ENCODE measurements at places on chromosomes 16 and 17. TPM values are rescaled to one million over a fixed set of nuclear protein-coding genes. Genes with fewer than 3 reads are reported as not detected.

EPX gene
- not detected for total RNA-seq

YWHAE gene
- 127 TPM for total RNA-seq

RCVRN gene
- 0.93 TPM for total RNA-seq

NPB gene
- 0.57 TPM for total RNA-seq

IRX3 gene
- total RNA-seq, result 3.2 TPM

DHRS7C gene
- total RNA-seq, result not detected

OR1A1 gene
- not detected for total RNA-seq

DNA sequence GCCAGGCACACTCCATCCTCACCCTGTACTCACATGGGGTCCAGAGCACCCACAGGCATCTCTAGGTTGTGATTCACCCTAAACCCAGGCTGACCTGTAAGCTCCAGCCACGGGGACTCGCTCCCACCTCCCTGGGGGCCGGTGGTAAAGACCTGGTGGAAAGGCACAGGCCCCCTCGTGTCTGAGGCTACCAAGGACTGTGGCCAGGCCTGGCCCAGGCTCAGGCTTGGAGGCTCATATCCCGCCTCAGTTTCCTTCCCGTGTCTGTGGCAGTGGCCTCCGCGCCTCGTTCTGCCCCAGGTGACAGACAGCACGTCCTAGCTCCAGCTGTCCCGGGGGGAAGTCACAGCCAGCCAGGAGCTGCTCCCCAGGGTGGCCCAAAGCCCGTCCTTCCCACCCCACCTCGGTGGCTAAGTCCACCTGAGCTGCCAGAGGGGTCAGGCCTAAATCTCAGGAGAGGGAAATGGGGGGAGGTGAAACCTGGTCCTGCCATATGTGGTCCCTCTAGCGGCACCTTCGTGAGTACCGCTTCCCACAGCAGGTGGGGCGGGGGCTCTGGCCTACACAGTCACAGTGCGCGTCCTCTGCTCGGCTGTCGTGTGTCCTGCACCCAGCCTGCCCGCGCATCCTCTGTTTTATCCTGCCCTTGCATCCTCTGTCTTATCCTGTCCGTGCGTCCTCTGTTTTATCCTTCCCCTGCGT is 12.6 kb downstream of the CDH15 start:
- H3K27ac ChIP-seq, result no peak overlapping the region
- H3K36me3 ChIP-seq, result no peaks in the 10 kb centered on the region
- no peaks in the 10 kb centered on the region for H3K27me3 ChIP-seq
- peaks cover 6% of the 10 kb centered on the region for H3K4me1 ChIP-seq

- H3K27me3 ChIP-seq, result no peaks in the 10 kb centered on the region
- no peaks in the 10 kb centered on the region for H3K4me1 ChIP-seq
- H3K27ac ChIP-seq, result no peak overlapping the region
- no peaks in the 10 kb centered on the region for H3K36me3 ChIP-seq
- no peak for DNase-seq
- no peak overlapping the region for H3K4me3 ChIP-seq
Measured at GRCh38 chr17:37693328-37693727, 50.1 kb upstream of the DDX52 start.

- H3K4me1 ChIP-seq, result no peaks in the 10 kb centered on the region
- no peaks in the 10 kb centered on the region for H3K36me3 ChIP-seq
- no peaks in the 10 kb centered on the region for H3K27me3 ChIP-seq
- no peak overlapping the region for H3K4me3 ChIP-seq
Measured at GRCh38 chr16:86697715-86698114, 119.4 kb downstream of the FOXL1 start.

- no peak for DNase-seq
- H3K36me3 ChIP-seq, result no peaks in the 10 kb centered on the region
- no peaks in the 10 kb centered on the region for H3K27me3 ChIP-seq
- no peaks in the 10 kb centered on the region for H3K4me1 ChIP-seq
- no peak overlapping the region for H3K27ac ChIP-seq
- no peak overlapping the region for H3K4me3 ChIP-seq
Measured at GRCh38 chr16:50183316-50183715, 30.2 kb downstream of the TENT4B start.

GRCh38 chr17:63838631-63839171 is 3.8 kb downstream of the SMARCD2 start:
- peaks cover 40% of the 10 kb centered on the region for H3K4me1 ChIP-seq
- H3K4me3 ChIP-seq, result peak overlapping the region; percentile 22
- H3K27ac ChIP-seq, result peak overlapping the region; percentile 59
- no peak for DNase-seq
- no peaks in the 10 kb centered on the region for H3K36me3 ChIP-seq

- DNase-seq, result peak; percentile 44
- H3K27ac ChIP-seq, result peak overlapping the region; percentile 65
- H3K27me3 ChIP-seq, result no peaks in the 10 kb centered on the region
- no peak overlapping the region for H3K4me3 ChIP-seq
- peaks cover 23% of the 10 kb centered on the region for H3K36me3 ChIP-seq
Measured at GRCh38 chr17:28953444-28954118, 2.3 kb upstream of the PHF12 start.

- no peaks in the 10 kb centered on the region for H3K4me1 ChIP-seq
- no peak for DNase-seq
- H3K36me3 ChIP-seq, result no peaks in the 10 kb centered on the region
- no peak overlapping the region for H3K27ac ChIP-seq
- no peak overlapping the region for H3K4me3 ChIP-seq
- no peaks in the 10 kb centered on the region for H3K27me3 ChIP-seq
Measured at GRCh38 chr17:69473841-69474831, 59.6 kb downstream of the MAP2K6 start.

GRCh38 chr17:73172252-73172651 is 7.4 kb downstream of the SSTR2 start:
- H3K27ac ChIP-seq, result no peak overlapping the region
- no peaks in the 10 kb centered on the region for H3K4me1 ChIP-seq
- H3K36me3 ChIP-seq, result no peaks in the 10 kb centered on the region
- H3K4me3 ChIP-seq, result no peak overlapping the region

DNA sequence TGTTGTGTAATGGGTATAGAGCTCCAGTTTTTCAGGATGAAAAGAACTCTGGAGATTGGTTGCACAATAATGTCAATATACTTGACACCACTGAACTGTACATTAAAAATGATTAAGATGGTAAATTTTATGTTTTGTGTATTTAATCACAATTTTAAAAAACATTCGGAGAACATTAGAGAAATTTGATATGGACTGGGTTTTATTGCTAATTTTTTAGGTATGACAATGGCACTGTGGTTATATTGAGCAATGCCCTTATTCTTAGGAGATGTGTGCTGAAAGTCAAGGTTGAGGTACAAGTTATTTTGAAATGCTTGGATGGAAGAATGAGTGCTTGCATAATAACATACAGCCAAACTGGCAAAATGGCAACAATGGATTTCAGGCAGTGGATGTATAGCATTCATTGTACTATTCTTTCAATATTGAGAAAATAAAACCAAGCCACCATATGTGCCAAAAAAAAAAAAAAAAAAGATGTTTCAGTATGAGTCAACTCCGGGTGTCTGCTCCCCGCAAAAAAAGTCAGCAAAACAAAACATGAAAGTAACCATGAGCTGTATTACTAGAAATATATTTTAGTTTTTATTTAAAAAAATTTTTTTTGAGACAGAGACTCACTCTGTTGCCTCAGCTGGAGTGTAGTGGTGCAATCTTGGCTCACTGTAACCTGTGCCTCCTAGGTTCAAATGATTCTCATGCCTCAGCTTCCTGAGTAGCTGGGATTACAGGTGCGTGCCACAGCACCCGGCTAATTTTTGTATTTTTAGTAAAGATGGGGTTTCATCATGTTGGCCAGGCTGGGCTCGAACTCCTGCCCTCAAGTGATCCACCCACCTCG is 19.8 kb downstream of the HOXB1 start:
- no peaks in the 10 kb centered on the region for H3K36me3 ChIP-seq
- H3K4me3 ChIP-seq, result no peak overlapping the region
- no peaks in the 10 kb centered on the region for H3K4me1 ChIP-seq
- no peak overlapping the region for H3K27ac ChIP-seq
- DNase-seq, result peak; percentile 63

GRCh38 chr16:11852092-11852809 is 909 bp upstream of the RSL1D1 start:
- H3K36me3 ChIP-seq, result peaks cover 24% of the 10 kb centered on the region
- H3K27ac ChIP-seq, result peak overlapping the region; percentile 89
- no peak for DNase-seq
- peak overlapping the region; percentile 95 for H3K4me3 ChIP-seq
- no peaks in the 10 kb centered on the region for H3K27me3 ChIP-seq

- peaks cover 21% of the 10 kb centered on the region for H3K4me1 ChIP-seq
- H3K27ac ChIP-seq, result peak within 1 kb of the TSS; percentile 87
- no peaks in the 10 kb centered on the region for H3K36me3 ChIP-seq
- DNase-seq, result peak; percentile 22
- H3K27me3 ChIP-seq, result no peaks in the 10 kb centered on the region
Measured at GRCh38 chr17:55421179-55421934, at the start of gene MMD. Gene MMD, minus strand, starts transcription at chr17:55421835. Its CDS starts 140 bp downstream, at chr17:55421695.

DNA sequence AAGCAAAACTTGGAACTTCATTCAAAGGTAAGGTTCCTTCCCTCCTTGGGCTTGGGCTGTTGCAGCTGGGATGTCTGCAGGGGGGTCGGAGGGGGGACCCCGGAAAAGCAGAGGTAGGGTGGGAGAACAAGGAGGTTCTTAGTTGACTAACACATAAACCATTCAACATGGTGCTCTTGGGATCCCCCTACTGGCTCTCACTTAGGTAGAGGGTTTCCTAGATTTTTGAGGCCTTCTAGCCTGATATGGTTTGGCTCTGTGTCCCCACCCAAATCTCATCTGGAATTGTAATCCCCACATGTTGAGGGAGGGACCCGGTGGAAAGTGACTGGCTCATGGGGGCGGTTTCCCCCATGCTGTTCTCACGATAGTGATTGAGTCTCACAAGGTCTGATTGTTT is 93.9 kb downstream of the RGS9 start:
- no peak overlapping the region for H3K27ac ChIP-seq
- DNase-seq, result no peak
- no peak overlapping the region for H3K4me3 ChIP-seq
- no peaks in the 10 kb centered on the region for H3K36me3 ChIP-seq
- no peaks in the 10 kb centered on the region for H3K27me3 ChIP-seq

- peaks cover 2% of the 10 kb centered on the region for H3K36me3 ChIP-seq
- no peak for DNase-seq
- H3K27me3 ChIP-seq, result no peaks in the 10 kb centered on the region
Measured at GRCh38 chr17:17826942-17827785, 9.6 kb downstream of the SREBF1 start.

DNA sequence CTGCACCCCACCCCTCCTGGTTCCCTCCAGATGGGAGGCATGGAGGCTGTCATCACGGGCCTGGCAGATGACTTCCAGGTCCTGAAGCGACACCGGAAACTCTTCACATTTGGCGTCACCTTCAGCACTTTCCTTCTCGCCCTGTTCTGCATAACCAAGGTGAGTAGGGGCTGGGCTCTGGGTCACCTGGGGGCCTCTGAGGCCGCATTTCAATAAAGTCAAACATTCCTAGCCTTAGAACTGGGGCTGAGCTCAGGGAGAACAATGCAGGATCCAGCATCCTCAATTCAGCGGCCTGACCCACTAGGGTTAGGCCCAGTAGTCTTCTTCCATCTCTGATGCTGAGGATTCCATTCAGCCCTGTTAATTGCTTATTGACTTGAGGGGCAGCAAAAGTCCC is 42.1 kb downstream of the SLC6A2 start:
- H3K4me3 ChIP-seq, result no peak overlapping the region
- no peak overlapping the region for H3K27ac ChIP-seq
- no peaks in the 10 kb centered on the region for H3K4me1 ChIP-seq
- no peaks in the 10 kb centered on the region for H3K27me3 ChIP-seq

DNA sequence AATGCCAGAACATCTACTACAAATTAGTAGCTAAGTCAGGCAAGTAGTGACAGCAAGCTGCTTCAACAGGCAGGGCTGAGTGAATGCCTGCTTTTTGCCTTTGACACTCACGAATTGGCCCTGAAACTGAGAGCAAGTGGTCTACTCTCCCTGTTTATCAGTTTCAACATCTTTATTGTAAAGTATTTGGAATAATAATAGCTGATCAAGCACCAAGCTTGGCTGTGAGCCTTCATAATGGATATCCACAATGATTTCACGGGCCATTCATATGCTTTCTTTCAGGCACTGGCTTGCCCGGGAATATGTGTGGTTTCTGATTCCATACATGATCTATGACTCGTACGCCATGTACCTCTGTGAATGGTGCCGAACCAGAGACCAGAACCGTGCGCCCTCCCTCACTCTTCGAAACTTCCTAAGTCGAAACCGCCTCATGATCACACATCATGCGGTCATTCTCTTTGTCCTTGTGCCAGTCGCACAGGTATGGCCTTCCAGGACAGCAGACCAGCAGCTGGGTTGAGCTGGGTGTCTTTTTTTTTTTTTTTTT is 5.2 kb downstream of the TLCD3A start:
- no peak for DNase-seq
- peaks cover 4% of the 10 kb centered on the region for H3K4me1 ChIP-seq
- H3K4me3 ChIP-seq, result no peak overlapping the region
- H3K27ac ChIP-seq, result no peak overlapping the region

DNA sequence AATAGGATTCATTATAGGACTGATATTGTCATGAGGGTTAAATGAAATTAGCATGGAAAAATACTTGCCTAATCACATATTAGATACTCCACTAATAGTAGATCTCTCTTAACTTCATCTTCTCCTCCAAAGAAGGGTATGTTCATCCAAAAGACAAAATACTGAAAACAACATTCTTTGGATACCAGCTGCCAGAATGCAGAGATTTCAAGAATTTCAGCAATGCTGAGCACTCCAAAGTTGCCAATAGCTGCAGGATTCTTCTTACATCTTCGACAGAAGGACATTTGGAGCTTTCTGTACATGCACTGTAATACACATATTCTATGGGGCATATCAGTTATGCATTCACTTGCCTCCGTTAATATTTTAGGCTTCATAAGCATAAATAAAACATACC is 436.5 kb downstream of the HAPSTR1 start:
- no peaks in the 10 kb centered on the region for H3K36me3 ChIP-seq
- H3K27me3 ChIP-seq, result no peaks in the 10 kb centered on the region
- no peaks in the 10 kb centered on the region for H3K4me1 ChIP-seq
- no peak overlapping the region for H3K4me3 ChIP-seq

GRCh38 chr17:31838636-31839225 is 20.3 kb downstream of the COPRS start:
- DNase-seq, result no peak
- H3K27me3 ChIP-seq, result no peaks in the 10 kb centered on the region
- H3K36me3 ChIP-seq, result no peaks in the 10 kb centered on the region
- H3K4me3 ChIP-seq, result no peak overlapping the region

GRCh38 chr16:80346111-80346632 is 194.6 kb upstream of the DYNLRB2 start:
- no peaks in the 10 kb centered on the region for H3K27me3 ChIP-seq
- H3K27ac ChIP-seq, result no peak overlapping the region
- H3K4me3 ChIP-seq, result no peak overlapping the region
- H3K36me3 ChIP-seq, result no peaks in the 10 kb centered on the region

GRCh38 chr17:49851387-49852291 is 3.8 kb upstream of the TAC4 start:
- H3K27ac ChIP-seq, result peak overlapping the region; percentile 81
- H3K4me1 ChIP-seq, result peaks cover 13% of the 10 kb centered on the region
- H3K36me3 ChIP-seq, result peaks cover 6% of the 10 kb centered on the region
- H3K27me3 ChIP-seq, result no peaks in the 10 kb centered on the region
- peak; percentile 67 for DNase-seq

DNA sequence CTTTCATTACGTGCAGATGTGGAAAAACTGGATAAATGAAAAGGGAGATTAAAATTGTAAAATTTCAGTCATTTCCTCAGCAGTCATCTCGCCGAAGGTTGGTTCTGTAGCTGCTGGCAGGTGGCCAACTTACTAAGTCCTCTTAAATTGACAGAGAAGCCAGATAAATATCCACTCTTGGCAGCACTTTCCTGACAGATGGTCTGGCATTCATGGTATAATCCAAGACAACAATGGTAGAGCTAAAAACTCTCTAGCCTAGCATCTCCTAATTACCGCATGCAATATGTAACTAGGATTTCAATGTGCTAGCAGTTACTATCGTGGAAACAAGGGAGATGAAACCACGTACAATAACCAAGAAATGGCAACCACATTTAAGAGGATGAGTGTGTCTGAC is 306.3 kb downstream of the CNTNAP4 start:
- no peaks in the 10 kb centered on the region for H3K36me3 ChIP-seq
- H3K4me1 ChIP-seq, result no peaks in the 10 kb centered on the region
- no peak overlapping the region for H3K27ac ChIP-seq

Measured in naive thymus-derived CD4-positive, alpha-beta T cell (primary cell).